ENCODE measurements at places on chromosomes 5 and 9.
A peak's percentile ranks its signal among the peaks of the same experiment; 100 is the strongest.

GRCh38 chr5:132830436-132831094, at the start of gene SHROOM1:
SHROOM1 (minus strand) TSS chr5:132830647; CDS start chr5:132826140, 4,507 bp downstream.
- no peak for DNase-seq

DNA sequence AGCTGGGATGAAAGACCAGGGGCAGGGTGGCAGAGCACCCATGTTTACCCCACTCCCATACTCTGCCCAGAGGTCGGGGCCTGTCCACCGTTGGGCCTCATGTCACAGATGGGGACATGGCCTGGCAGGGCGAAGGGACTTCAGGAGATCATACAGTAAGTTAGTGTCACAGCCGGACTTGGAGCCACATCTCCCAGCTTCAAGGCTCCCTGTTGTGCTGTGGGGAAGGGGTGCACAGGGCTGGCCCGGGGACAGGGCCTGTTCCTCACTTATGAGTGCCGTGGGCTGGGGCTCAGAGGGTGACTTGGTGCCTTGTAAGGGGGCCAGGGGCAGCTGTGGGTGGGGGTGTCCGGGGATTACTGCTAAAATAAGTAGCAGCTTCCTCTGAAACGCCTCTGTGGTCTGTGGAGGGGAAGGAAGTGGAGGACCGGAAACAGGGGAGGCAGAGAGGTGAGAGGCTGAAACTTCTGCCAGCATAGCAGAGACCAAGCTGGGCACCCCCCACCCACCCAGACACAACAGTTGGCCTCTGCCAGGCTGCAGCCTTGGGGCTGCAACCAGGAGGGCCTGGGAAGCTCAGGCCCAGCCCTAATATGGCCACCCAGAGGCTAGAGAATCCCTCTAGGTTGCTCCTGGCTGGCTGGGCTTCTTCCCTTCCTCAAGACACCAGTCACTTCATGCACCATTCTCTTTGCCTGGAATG, 41.1 kb upstream of the NEK6 start:
- DNase-seq, result peak; percentile 51

DNA sequence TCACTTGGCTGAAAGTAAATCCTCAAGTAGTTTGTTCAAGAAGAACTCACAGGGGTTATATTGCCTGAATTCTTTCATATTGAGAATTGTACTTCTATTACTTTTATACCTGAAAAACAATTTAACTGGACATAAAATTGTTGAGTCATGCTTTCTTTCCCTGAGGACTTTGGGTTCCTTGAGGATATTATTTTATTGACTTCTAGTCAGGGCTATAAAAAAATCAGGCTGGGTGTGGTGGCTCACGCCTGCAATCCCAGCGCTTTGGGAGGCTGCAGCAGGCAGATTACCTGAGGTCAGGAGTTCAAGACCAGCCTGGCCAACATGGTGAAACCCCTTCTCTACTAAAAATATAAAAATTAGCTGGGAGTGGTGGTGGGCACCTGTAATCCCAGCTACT, 17.9 kb upstream of the CDC42SE2 start:
- no peak for DNase-seq

DNA sequence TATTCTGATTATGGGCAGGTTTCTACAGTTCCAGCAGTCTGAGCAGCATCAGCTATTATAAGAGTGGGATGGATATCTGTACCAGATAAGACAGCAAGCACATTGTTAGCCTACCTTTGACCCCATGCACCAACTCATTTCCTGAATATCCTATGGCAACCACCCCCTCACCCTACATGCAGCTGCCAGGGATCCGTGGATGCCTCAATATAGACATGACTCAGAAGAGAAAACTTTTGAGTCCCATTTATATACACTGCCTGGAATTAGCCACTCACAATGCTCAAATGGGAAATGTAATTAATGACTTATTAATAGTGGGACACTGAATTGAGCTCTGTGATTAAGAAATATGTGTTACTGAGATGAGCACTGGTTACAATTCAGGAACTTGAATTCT, 124.4 kb downstream of the SSBP2 start:
- DNase-seq, result no peak

- DNase-seq, result no peak
Measured at GRCh38 chr9:127030814-127031740, 91.4 kb downstream of the ANGPTL2 start.

DNA sequence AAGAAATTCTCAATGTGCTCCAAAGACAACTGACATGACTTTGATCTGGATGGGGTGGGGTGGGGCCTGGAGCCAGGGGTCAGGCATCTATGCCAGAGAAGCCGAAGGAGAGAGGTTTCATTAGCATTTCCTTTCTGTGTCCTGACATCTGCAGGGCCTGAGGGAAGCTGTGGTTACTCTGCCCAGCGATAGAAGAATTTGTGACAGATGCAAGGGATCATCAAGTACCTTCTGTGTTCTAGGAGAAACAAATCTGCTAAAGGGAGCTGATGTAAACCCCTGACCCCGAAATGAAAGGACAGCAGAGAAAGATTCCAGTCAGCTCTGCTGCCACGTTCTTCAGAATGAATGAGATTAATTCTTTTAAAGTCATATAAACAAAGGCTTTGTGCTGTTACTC, 335.7 kb downstream of the PRELID2 start:
- DNase-seq, result no peak

DNA sequence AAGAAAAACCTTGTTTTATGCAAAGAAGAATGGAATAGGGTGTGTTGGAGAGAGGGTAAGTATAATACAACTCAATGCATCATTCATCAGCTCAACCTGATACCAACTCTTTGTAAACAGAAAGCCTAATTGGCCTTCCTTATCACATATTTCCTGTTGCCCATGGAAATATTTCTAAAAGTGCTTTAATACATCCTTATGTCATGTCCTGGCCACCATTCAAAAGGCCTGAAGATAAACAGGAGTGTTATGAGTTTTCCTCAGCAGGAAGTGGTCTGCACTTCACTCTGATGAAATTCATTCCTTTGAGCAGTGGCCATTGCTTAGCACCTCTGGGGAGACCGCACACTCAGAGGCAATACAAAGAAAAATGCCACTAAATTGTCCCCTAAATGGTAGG, 511.2 kb downstream of the SEMA5A start:
- no peak for DNase-seq

DNA sequence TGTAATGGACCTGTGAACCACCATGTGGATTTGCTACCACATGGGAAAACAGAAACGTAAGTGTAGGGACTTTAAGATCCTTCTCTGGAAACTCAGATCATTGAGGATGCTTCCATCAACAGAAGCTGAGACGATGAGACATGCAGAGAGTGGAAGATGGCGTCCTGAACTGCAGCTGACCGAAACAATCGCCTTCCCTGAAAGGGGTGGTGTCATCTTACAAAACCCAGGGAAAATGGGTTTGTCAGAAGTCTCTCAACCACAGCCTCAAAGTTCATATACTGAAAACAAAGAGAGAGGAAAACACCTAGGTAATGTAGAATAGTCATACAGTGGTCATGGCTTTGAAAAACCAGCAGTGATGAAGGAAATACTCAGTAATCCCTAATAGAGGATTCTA, 6.6 kb upstream of the PTPN3 start:
- DNase-seq, result no peak

GRCh38 chr5:43073597-43074546, 33.8 kb upstream of the ANXA2R start:
- DNase-seq, result no peak

DNA sequence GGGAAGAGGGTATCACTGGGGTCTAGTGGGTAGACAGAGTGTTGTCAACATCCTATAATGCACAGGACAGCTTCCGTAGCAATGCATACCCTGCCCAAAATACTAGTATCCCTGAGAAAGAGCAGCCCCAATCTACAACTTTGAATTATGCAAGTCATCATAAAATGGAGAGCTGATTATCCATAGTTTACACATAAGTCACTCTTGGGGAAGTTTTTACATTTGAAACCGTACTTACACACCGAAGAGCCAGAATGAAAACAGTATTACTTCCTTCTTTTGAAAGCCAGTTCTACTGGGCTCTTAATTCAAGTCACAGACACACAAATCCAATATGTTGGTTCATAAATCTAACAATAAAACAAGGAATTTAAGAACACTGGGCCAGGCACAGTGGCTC, 21.6 kb downstream of the RNF145 start:
- DNase-seq, result no peak

- DNase-seq, result no peak
Measured at GRCh38 chr5:36175043-36175442, 23.1 kb downstream of the SKP2 start.

DNA sequence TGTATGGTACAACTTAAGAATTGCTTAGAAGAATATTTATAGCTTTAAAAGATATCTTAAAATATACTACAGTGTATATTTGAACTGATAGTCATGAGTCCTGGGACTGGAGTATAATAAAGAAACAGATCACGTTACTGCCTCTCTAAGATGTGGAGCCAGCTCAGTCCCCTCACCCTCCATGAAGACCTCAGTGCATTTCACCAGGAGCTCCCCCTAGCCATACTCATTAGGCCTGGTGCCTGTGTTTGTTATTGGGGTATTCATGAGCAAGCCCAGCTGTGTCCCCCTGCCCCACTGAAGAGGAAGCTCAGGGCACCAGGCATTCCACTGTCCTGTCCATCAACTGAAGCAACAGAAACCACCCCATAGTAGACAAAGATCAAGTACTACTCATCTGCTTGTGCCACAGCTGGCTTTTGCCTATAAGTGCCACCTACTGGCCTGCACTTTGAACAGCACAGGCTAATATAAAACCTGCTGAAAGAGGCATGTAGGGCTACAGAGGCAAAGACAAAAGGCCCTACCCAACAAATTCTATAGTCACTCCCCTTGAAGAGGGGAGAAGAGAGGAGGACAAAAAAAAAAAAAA, 850.2 kb upstream of the NUDT12 start:
- DNase-seq, result no peak

DNA sequence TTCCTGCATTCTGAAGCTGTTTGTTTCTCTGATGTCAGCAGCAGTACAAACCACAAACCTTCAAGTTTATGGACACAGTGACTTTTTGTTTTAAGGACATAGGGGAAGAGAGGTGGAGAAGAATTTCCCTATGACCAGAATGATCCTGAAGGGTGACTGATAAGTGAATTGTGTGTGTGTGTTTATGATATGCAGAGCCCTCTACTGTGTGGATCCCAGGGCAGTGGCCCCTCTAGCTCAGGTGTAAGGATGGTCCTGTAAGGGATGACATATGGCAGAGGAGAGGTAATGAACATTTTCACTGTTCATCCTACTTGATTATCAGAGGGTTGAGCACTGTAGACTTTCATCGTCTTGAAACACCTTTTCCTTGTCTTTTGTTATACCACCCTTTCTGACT, 30.6 kb upstream of the TMED7 start:
- no peak for DNase-seq

- no peak for DNase-seq
Measured at GRCh38 chr5:155064580-155064979, 51.0 kb downstream of the KIF4B start.

- DNase-seq, result no peak
Measured at GRCh38 chr5:102130386-102130785, 165.7 kb downstream of the SLCO4C1 start.

GRCh38 chr5:93249651-93250289, 331.2 kb downstream of the NR2F1-AS1 start:
- no peak for DNase-seq

DNA sequence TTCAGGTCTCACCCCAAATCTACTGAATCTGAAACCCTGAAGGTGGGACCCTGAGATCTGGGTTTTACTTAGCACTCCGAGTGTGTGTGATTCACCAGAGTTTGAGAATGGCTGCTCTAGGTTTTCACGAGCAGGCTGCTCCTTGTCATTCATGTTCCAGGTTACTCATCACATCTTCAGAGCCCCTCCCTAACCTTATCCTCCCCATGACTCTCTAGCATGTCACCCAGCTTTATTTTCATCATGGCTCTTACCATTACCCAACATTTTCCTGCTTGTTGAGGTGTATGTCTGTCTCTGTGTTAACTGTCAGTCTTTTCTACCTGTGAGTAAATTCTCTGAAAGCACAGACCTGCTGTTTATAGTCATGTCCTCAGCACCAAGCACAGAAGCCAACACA, 319.2 kb downstream of the NSG2 start:
- DNase-seq, result no peak

GRCh38 chr5:140042643-140043507, at the start of gene NRG2:
NRG2 (minus strand) TSS chr5:140043299.
- DNase-seq, result no peak

GRCh38 chr5:14452685-14453454, 128.7 kb upstream of the OTULINL start:
- DNase-seq, result no peak

- no peak for DNase-seq
Measured at GRCh38 chr5:34574936-34575467, 81.1 kb upstream of the RAI14 start.

DNA sequence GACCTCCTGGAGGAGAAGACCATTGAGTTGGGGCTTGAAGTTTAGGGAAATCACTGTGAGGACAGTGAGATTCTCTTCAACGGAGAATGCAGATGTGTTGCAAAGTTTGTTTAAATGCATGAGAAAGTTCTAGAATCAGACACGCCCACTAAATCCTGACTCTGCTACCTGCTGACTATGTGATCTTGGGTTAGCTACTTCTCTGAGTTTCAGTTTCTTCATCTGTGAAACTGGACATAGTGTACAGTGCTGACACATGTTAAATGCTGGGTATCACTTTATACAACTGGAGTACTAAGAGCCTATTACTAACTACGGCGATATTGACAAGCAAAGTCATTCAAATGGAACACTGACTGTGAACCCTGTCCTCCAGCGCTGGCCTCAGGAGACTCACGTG, 255.5 kb downstream of the HSPA4 start:
- DNase-seq, result no peak

GRCh38 chr9:5626727-5627634, 1.9 kb upstream of the RIC1 start:
- DNase-seq, result no peak

DNA sequence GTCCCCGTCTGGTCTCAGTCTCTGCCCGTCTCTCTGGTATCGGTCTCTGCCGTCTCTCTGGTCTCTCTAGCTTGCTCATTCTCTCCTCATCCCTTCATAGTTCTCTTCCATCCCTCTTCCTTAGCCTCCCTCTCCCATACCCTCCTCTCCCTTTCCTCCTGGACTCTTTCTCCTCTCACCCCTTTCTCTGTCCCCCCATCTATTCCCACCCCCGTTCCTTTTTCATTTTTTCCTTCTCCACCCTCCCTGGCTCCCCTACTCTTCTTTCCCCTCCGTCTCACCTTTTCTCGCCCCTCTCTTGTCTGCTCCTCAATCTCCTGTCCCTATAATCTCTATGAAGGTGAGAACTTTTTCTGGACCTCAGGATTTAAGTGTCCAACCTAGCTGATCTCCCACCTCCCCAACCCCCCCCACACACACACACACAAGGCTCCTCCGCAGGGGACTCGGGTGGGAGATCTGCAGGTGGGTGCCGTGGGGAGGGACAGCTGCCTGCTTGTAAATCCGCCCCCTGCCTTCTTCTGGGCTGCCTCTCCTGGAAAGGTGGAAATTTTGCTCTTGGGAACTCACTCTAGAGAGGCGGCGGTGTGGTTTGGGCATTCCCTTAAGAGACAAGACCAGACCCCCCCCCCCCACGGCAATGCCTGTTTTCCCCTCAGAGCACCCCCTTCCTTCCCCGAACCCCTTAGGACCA, 953 bp downstream of the UBE2QL1 start:
- DNase-seq, result no peak

All from stimulated activated CD8-positive, alpha-beta memory T cell treated with anti-CD3 and anti-CD28 coated beads, Interleukin-4, amount 100 ng/mL, for 4 hours (primary cell).